Left renal pelvis (tissue), 4 donors: ENCODE measurements at places on chromosomes 4 and X.

DNA sequence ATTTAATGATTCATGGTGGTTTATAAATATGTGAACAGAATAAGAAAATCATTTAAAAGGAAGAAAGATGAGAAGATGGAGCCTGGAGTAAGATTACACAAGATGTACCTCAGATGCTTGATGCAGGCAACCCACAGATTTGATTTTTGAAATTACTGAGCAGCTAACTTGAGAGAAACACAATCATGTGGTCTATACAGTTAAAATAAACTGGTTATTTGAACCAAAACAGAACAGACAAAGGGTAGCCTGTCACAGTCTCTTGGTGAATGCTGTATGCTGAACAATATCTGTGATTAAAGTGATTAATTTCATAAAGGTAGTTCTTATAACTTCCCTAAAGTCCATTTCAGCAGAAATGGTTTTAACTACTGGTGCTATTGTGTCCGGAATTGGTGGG lies 4.2 kb downstream of the PI4K2B start:
- no peak for DNase-seq

DNA sequence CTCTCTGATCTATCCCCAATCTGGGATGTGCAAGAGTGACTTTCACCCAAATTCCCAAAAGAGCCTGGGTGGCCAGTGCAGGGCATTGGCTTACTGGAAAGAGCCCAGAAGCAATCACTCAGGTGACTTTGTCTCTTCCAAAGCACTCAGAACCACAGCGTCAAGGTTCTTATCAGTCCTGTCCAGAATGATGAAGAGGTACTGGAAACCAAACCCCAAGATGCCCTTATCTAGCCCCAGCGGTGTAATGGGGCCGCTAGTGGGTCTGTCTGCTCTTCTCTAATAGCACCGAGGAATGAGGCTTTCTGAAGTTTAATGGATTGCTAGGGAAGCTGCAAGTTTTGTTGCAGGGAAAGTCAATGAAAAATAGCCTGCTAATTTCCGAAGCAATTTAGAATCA lies 21.6 kb downstream of the CLNK start:
- DNase-seq: no peak

GRCh38 chrX:15834827-15835595 lies 19.6 kb downstream of the AP1S2 start:
- DNase-seq: no peak

DNA sequence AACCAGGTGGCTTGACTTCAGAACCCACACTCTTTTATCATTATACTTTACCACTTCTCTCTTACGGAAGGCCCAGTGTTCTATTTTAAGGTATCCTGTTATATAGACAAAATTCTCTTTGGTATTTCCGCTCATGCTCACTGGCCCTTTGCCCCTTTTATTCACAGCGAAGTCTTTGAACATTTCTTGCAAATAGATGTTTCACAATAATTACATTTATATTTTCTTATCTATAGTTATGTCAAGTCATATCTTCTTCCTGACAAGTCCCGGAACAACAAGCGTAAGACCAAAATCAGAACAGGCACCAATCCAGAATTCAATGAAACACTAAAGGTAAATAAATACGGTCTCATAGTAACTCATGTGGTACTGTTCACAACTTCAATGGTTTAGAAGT lies 102.0 kb downstream of the SYTL5 start:
- no peak for DNase-seq

GRCh38 chr4:174948826-174949225 lies 30.7 kb downstream of the ADAM29 start:
- DNase-seq: no peak

DNA sequence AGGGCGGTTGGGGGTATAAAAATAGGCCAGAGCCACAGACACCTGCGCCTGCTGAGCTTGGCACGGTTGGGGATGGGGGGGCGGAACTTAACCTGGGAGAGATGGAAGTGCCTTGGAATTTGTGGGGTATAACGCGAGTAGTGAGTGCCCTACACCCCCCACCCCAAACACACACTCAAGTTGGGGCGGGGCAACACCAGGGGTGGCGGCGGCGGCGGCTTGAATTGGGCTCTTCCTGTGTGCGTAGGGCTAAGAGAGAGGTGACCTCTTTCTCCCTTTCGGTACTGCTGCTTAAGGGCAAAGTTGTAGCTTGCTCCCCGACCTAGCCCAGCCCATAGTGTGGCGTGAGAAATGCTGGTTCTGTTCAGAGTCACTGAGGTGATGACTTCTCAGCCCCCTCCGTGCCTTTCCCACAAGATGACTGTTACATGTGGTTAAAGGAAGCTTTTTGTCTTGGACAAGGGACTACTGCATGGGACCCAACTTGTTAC lies 839 bp downstream of the STK26 start:
- no peak for DNase-seq

GRCh38 chrX:108022491-108023089 lies 22.3 kb upstream of the VSIG1 start:
- no peak for DNase-seq

- DNase-seq: no peak
Observed at GRCh38 chr4:99054428-99054994, 34.1 kb downstream of the ADH5 start.

DNA sequence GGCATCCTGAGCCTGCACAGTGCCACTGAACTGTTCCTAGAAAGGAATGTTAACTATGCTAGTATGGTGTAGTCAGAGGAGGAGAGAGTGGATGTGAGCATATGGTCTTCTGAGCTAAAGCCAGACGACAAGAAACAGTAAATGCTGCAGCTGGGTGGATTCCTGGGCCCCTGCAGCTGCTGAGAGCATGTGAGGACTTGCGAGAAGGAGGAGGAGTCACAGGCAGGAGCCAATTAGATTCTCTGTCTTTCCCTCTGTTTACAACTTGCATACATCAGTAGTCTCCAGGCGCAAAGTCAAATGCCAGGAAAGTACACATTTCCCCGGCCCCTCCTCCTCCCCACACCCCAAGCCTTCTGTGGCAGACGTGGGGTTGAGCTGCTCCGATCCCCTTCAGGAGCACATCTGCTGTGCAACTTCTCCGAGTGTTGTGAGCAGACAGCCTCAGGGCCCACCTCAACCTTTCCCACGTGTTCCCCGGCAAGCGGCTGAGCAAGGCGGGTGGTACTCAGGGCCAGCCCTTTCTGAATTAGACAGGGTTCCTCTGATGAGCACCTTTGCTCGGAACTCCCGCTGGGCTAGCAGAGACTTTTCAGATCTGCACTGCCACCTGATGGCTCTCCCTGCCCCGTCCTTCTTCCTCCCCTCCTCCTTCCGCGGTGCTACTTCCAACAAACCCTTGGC lies 108.7 kb upstream of the ATP6AP2 start:
- no peak for DNase-seq

DNA sequence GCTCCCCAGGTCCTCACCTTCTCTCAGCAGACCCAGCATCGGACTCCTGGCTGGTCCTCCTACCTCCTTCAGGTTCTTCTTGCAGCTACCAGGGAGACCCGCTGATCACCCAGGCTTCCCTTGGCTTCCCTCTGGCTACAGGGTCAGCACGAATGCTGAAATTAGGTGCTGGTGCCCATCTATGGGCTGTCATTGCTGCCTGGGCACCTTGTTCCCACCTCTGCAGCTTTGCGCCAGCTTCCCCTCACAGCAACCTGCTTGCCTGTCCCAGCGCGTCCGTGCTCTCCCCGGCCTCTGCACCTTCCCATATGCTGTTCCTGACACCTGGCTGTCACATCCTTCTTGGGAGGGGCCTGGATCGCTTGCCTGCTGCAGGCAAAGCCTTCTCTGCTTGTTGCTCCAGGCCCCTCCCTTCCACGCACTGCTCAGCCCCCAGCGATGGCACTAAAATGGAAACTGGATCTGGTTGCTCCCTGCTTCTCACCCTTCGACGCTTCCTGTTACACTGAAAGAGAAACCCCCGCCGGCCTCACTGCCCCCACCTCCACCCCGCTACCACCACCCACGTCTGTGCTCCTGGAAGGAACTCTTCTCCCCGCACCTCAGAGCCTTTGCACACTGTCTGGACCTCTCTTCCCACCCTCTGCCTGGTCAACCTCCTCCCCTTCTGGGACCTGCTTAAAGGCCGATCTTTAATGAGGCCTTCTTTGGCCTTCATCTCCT lies 22.2 kb downstream of the C4orf50 start:
- DNase-seq: no peak

GRCh38 chrX:7280520-7280919 lies 132.6 kb upstream of the PUDP start:
- no peak for DNase-seq

GRCh38 chr4:69951602-69952001 lies 13.9 kb downstream of the CSN2 start:
- DNase-seq: no peak

DNA sequence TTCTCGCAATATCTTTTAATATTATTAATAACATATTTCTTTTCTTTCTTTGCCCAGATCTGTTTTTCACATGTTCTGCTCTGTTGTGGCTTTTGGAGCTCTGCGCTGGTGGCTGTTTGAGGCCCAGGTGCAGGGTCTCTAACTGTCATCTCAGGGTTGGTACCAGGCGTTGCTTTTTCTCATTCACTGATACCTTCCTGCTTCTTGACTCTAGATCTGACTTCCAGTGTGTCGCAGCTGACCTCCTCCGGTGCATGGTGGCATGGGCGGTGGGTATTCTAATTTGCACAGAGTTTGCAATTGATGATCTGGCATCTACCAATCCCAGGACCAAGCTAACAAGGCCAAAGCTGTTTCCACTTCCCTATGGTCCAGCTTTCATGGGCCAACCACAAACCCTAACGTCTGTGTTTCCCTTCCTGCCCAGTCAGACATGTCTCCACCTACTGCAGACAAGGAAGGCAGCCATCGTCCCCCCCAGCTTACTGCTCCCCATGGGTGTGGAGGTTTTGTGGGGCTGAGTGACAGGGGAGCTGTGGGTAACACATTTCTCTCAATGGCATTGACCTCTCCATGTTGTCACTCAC lies 25.2 kb downstream of the LETM1 start:
- no peak for DNase-seq

DNA sequence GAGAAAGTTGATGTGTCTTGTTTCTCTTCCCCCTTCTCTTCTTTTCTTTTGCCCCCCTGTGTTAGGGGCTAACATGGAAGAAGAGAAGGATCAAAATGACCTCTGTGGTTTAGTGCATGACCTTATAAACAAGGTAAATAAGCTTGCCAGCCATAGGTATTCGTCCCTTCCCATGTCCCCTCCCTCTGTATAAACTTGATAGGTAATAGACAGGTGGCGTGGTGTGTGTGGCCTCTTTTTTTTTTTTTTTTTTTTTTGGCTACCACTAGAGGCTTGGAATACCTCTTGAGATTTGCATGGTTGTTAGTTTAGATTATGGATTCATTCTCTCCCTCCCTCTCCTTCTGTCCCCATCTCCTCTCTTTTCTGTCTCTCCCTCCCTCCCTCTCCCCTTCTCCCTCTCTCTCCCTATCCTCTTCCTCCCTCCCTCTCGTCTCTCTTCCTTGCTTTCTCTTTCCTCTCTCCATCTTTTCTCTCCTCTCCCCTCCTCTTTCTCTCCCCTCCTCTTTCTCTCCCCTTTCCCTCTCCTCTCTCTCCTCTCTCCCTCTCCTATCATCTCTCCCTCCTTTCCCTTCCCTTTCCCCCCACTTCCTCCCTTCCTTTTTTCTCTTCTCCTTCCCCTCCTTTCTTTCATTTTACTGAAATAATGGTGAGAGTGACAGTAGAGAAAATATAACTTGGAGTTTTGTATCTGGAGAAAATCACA lies 134.4 kb downstream of the AFF1 start:
- no peak for DNase-seq

DNA sequence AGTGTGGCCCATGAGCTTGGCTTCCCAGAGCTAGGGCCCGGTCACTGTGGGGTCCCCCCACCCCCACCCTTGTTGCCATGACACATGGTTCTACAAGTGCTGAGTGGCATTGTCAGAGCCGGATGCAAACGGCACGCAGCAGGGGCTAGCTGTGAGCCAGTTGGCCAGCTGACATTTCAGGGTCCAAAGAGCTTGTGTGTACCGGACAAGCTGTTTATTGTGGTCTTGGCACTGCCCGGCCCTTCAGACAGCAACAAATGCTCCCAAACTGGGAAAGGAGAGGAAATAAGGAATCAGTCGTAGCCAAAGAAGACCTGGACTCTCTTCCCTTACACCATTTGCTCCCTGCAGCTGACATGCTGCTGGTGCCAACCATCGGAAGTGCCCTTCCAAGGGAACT lies 36.8 kb downstream of the TSC22D3 start:
- no peak for DNase-seq

DNA sequence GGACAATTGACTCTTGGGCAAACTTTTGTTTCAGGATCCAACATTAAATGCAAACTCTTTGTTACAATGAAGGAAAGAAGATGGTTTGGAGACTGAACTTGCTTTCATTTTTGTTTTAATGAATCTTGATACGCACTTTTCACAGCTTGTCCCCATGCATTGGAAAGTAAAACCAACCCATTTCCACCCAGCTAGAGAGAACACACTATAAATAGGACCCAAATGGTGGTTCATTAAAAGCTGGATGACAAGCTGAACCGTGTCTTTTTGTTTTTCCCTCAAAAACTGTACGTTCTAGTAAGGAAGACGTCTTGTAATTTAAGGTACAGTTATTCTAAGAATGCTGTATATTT lies 95.3 kb upstream of the EGFL6 start:
- no peak for DNase-seq

- no peak for DNase-seq
Observed at GRCh38 chr4:42306221-42307109, 90.8 kb upstream of the SHISA3 start.

GRCh38 chr4:79466621-79467020 lies 58.6 kb upstream of the GK2 start:
- no peak for DNase-seq

- no peak for DNase-seq
Observed at GRCh38 chrX:152138388-152138784, at the start of gene MAGEA10. MAGEA10 (minus strand) TSS chrX:152138577; CDS start chrX:152135620, 2,957 bp downstream.

DNA sequence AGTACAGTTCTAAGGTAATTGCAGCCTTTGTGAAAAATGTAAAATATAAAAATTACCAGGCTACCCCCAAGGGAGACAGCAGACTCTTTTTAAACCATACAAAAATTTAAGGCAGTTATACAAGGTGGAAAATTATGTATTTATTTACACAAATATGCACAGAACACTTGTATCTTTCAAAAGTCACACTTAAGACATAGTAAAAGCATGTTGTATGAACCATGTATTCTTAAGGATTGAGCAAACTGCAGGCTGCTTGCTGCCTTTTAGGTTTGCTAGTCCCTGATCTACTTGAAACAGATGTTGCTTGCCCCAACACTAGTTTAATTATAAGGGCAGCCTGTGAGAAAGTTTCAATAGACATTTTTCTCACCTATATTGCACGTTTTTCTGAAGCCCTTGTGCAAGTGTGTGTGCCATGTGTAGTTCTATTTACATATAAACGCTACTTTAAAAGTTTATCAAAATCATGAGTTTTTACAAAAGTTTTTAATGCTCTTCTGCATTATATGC lies 72.8 kb downstream of the PRSS12 start:
- no peak for DNase-seq
